ENCODE measurements at places on chromosomes 5 and 9.

DNA sequence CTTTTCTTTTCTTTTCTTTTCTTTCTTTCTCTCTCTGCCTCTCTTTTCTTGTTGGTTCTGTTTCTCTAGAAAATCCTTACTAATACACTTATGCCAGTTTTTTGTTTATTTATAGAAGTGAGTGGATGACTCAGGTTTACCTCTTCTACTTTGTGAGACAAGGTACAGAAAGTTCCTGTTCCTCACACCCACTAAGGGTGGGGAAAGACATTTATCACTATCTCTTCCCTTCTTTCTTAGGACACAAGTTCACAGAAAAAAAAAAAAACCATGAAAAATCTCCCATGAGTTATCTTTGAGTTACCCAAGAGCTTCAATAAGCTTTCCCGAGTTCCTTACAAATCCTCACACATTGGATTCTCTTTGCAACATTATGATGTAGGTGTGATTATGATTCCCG is 60.9 kb upstream of the CD180 start:
- DNase-seq = no peak

GRCh38 chr5:126810596-126811380 is 33.9 kb downstream of the LMNB1 start:
- DNase-seq = no peak

GRCh38 chr5:95953021-95953702 is 8.5 kb downstream of the ELL2 start:
- DNase-seq = no peak

DNA sequence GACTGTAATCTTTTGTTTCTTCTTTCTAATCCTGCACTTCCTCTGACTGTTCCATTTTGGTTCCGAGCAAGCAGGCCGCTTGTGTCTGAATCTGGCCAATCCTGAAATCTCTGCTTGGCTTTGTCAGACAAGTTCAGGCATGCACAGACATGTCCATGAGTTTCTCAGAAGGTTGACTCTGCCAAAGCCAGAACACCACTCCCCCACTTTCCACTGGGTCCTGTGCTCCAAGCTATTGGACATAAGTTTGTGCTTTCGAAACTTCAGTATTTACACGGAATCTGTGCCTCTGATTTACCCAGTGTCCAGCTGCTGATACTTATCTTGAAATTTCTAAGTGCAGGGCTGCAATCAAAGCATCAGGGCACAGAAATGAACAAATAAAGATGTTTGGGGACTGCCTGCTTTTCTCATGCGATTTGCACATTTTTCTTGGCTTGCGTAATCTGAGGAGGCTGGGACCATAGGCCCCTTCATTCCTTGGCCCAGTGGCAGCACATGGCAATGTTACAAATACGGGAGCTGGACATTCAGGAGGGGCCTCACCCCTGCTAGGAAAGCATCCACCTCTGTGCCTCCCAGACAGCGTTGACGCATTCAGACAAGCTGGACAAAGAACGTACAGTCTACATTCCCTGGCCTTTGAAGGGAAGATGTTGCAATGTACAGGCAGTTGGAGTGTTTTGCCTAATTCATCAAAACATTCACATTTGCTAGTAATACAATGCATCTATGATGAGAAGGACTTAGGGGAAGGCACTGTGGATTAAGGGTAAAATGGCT is 209.2 kb upstream of the PAPPA start:
- DNase-seq = no peak

DNA sequence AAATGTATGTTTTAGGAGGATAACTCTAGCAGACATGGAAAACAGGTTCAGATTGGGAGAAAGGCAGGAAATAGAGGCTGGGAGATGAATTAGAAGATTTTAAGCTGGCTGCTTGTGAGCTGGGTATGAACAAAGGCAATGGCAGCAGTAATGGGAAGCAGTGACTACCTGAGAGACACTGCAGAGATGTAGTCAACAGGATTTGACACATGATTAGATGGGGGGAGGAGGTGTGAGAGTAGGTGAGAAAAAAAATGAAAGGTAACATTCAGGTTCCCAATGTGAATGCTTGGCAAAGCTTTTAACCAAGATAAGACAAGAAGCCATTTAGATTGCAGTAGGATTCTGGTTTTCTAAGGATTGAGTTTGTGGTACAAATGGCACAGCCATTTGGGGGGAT is 22.8 kb upstream of the IFNE start:
- peak; percentile 36 for DNase-seq

- no peak for DNase-seq
These were observed 141.8 kb downstream of the MUSK start for GRCh38 chr9:110810262-110810976.

- DNase-seq = no peak
These were observed 122.5 kb downstream of the MEF2C start for GRCh38 chr5:88760527-88760926.

Measured in CD4-positive, alpha-beta T cell treated with Interleukin-10 for 1 hour (primary cell).